ENCODE measurements at places on chromosomes 13 and 19.

GRCh38 chr19:45117671-45118070 lies 24.7 kb downstream of the PPP1R37 start:
- no peak for DNase-seq

- no peak for DNase-seq
These were observed 20.3 kb upstream of the GPR32 start for GRCh38 chr19:50750010-50750409.

- peak; percentile 75 for DNase-seq
These were observed 18.4 kb downstream of the SPATA13 start for GRCh38 chr13:24178847-24179485.

DNA sequence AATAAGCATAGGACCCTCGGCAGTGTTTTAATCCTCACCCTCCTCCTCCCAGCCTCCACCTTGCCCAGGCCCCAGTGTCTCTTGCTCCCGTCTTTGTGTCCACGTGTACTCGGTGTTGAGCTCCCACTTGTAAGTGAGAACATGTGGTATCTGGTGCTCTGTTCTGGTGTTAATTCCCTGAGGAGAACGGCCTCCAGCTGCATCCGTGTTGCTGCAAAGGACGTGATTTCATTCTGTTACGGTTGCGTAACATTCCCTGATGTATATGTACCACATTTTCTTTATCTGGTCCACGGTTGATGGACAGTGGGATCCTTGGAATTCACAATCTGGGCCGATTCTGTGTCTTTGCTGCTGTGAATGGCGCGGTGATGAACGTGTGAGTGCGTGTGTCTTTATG lies 44.7 kb upstream of the TFDP1 start:
- DNase-seq: no peak

GRCh38 chr19:18670312-18670711 lies 13.2 kb upstream of the CRTC1 start:
- no peak for DNase-seq

DNA sequence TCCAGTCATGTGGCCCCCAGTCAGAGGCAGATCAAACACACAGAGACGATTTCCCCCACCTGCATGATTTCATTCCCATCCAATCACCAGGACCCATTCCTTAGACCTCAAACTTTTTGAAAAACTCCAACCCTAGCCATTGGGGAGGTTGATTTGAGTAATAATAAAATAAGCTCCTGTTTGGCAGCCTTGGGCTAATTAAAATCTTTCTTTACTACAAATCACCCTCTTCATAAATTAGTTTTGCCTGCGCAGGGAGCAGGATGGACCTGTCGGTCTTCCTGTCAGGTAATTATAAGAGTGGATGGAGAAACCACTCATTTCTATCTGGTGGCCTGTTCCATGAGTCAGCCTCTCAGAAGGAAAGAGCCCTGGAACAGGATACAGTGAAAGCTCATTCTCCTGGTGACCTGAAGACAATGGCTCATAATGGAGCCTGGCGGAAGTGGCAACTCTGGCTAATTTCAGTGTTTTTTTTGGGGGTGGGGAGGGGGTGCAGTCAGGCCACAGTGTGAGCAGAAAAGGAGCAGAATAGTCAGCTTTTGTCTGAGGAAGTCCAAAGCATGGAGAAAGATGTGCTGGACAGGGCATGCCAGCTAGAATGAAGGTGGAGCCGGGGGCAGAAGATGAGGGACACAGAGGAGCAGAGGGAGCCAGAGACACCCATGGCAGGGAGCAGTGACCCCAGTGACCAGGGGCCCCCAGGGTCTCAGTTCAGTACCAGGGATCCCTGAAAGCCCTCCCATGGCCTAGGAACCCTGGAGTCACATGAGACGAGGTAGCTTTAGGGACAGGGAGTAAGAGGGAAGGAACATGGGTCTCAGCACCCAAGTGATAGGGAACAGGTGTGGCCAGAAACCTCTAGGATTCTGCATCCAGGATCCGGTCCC lies 31.8 kb upstream of the PSG9 start:
- no peak for DNase-seq

GRCh38 chr13:105543742-105544141 lies 991.7 kb downstream of the EFNB2 start:
- no peak for DNase-seq

GRCh38 chr13:28355822-28356371 lies 139.0 kb downstream of the FLT1 start:
- DNase-seq: peak; percentile 86

- DNase-seq: peak; percentile 20
These were observed 8.1 kb upstream of the SEMA6B start for GRCh38 chr19:4567584-4568071.

DNA sequence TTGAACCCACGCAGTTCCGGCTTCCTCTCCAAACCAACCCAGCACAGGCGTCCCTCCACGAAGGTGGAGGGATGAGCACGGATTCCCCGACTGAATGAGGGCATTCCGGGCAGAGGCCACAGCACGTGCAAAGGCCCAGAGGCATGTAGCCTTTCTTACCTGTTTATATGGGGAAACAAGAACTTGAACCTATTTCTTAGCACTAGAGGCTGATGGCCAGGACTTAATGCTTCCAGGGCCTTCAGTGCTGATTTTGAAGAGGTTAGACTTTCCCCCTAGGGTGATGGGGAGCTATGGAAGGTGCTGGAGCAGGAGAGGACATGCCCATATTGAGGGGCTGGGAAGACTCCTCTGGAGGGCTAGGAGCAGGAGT lies 2.0 kb downstream of the MAST3 start:
- no peak for DNase-seq

DNA sequence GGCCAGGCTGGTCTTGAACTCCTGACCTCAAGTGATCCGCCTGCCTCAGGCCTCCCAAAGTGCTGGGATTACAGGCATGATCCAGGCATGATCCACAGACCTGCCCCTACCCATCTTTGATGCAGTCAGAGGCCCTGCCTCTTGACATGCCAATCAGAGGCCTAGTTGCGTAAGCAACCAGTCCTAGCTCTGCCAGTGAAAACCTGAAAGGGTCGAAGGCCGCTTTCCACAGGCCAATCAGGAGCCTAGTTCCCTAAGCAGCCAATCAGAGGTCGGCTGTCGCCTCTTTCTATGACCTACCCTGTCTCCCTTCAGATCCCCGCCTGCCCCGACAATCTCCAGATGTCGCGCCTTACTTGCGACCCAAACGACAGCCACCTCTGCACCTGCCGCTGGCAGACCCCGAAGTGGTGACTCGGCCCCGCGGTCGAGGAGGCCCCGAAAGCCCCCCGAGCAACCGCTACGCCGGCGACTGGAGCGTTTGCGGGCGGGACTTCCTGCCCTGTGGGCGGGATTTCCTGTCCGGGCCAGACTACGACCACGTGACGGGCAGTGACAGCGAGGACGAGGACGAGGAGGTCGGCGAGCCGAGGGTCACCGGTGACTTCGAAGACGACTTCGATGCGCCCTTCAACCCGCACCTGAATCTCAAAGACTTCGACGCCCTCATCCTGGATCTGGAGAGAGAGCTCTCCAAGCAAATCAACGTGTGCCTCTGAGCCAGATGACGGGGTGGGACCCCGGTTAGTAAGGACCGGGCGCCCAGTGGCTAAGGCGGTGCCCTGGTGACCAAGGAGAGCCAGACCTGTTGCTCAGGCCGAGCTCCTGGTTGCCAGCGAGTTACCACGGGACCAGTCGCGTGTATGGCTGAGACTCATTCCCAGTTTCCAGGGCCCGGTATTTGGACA lies 6.3 kb downstream of the SYDE1 start:
- DNase-seq: no peak

- DNase-seq: no peak
These were observed 2.3 kb downstream of the HTR2A start for GRCh38 chr13:46894568-46894967.

GRCh38 chr13:103941506-103942140 lies 875.4 kb upstream of the SLC10A2 start:
- DNase-seq: no peak

GRCh38 chr19:4581666-4582553 lies 22.4 kb upstream of the SEMA6B start:
- no peak for DNase-seq

DNA sequence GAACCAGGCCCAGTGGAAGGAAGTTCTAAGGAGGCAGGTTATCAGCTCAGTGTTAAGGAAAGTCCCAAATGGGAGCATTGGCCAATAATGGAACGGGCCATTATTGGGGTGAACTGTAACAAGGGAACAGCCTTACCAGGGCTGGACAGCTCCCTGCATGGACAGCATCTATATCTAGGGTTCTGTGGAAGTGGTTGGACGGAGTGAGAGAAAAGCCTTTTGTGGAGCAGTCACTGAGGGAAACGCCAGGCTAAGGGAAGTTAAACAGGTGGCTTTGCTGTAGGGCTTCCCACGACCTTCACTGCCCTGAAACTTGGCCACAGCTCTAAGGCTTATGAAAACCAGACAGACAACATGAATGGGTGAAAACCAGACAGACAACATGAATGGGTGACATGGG lies 17.0 kb downstream of the POU2F2 start:
- peak; percentile 68 for DNase-seq

GRCh38 chr13:107099661-107100060 lies 531.7 kb upstream of the ARGLU1 start:
- DNase-seq: peak; percentile 93

DNA sequence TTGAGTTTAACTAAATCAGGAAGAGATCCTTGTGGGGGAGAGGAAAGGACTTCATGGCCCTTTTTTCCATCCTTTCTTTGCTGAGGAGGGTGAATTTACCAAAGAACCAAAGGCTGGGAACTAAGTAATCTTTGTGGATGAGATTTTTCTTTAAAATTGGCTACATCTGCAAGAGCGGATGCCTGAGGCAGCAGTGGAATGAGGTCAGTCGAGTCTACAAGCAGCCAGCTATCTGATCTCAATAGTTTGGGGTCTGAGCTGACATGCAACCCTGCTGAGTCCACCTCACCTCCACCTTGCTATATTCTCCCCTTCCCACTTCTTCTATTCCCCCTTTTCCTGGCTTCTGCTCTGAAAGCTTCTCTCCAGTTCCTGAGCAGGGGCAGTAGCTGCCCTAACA lies 3.6 kb upstream of the DNAJC15 start:
- no peak for DNase-seq

DNA sequence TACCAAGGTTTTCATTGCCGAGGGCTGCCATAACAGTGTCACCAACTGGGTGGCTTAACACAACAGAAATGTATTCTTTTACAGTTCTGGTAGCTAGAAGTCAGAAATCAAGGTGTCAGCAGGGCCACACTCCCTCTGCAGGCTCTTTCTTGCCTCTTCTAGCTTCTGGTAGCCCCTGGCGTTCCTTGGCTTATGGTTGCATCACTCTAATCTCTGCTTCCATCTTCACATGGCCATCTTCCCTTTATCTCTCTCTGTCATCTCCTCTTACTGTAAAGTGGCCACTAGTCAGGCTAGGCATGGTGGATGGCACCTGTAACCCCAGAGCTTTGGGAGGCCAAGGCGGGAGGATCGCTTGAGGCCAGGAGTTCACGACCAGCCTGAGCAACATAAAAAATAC lies 38.0 kb upstream of the MRI1 start:
- DNase-seq: no peak

GRCh38 chr19:50741179-50741933 lies 18.2 kb downstream of the CLEC11A start:
- DNase-seq: no peak

GRCh38 chr13:108786456-108787200 lies 157.2 kb downstream of the MYO16 start:
- no peak for DNase-seq

- peak; percentile 95 for DNase-seq
These were observed 117.0 kb upstream of the POSTN start for GRCh38 chr13:37715606-37716015.

DNA sequence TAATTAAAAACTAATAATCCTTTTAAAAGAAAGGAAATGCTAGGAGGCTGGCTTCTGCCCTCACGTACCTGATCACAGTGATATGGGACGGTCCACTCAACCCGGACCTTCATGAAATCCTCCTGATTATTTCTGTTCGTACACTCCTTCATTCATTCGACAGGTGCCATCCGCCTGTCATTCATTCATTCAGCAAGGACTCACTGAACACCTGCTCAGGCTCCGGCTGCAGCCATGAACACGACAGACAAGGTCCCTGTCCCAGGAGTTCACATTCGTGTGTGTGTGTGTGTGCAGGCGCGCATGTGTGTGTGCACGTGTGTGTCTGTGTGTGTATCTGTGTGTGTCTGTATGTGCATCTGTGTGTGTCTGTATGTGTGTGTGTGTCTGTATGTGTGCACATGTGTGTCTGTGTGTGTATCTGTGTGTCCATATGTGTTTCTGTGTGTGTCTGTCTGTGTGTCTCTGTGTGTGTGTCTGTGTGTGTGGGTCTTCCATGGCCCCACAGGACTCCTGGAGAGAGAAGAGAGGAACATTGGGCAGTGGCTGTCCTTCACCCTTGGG lies 28.1 kb upstream of the CCNE1 start:
- DNase-seq: no peak

- peak; percentile 87 for DNase-seq
These were observed 10.4 kb downstream of the SBK2 start for GRCh38 chr19:55526216-55527196.

- no peak for DNase-seq
These were observed 31.6 kb downstream of the SMIM24 start for GRCh38 chr19:3448616-3449334.

- DNase-seq: no peak
These were observed 134.9 kb downstream of the KCTD12 start for GRCh38 chr13:76751278-76751677.

DNA sequence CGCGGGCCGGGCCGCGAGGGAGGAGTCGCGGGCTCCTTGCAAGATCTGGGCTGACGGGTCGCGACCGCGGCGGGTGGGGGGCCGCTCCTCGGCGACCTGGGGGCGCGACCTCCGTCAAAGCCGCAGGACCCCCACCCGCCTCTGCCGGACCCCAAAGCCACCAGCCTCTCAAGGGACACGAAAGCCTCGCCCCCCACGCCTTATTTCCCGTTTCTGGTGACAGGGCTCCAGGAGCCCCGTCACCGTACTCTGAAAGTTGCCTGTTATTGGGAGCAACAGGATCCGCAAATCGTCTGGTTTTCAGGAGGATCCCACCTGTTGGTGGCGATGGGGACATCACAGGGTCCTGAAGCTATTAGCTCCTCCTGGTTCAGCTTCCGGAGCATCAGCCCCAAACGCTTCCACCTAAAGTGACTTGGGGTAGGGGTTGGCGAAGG lies 530 bp downstream of the MAU2 start:
- no peak for DNase-seq

DNA sequence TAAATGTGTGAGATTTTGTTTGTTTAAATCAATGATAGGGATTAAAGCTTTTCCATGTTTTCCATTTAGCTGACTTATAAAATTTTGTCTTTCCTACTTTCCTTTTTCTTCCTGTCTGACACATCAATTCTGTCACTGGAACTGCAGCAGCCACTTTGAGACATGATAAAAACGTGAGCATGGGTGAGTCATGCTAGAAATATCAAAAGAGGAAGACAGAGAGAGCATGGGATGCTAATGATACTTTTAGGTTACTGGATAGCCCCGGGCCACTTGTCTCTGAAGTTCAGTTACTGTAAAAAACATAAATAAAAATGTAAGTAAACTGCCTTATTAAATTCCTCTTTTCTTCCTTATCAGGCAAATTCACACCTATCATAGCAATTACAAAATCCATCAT lies 1332.0 kb upstream of the PCDH20 start:
- peak; percentile 51 for DNase-seq

DNA sequence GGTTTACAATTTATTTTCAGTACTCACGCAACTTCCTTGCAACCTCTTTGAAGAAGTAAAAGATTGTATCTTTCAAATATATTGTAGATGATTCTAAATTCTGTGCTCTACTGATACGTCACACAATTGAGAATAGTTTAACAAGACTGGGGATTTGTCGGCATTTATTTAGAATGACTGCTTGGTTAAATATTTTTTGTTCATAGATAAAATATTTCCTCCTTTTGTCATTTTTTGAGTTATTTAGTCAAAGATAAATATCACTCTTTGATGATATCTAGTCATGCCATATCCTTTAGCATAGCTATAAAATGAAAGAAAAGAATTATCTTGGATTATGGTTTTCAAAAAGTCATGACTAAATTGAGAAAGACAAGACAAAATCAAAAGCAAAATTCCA lies 2747.8 kb downstream of the PCDH9 start:
- no peak for DNase-seq
